ENCODE measurements at places on chromosomes 3 and 15. TPM values are rescaled to one million over a fixed set of nuclear protein-coding genes. Genes with fewer than 3 reads are reported as not detected.
A peak's percentile ranks its signal among the peaks of the same experiment; 100 is the strongest.

DNA sequence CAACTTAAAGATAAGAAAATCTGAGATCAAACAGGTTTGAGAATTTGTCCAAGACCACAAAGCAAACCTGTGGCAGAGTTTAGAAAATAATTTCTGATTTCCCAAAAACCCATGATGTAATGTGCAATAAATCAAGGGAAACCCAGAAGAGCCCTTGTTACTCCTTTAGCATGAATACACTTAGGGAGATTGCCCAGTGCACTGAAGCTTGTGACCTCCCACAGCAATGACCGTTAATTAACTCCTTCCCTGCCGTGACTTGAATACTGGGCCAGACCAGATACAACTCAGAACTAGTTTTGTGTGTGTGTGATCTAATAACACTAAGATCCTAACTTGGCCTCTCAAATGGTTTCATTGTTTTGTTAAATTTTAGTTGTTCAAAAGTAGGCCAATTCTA, 2.5 kb downstream of the PRKAR2A start:
- peaks cover 25% of the 10 kb centered on the region for H3K4me1 ChIP-seq
- DNase-seq = no peak
- H3K27me3 ChIP-seq = no peaks in the 10 kb centered on the region
- H3K36me3 ChIP-seq = no peaks in the 10 kb centered on the region

GRCh38 chr3:67526246-67526645, 128.2 kb downstream of the SUCLG2 start:
- DNase-seq = no peak
- H3K36me3 ChIP-seq = no peaks in the 10 kb centered on the region
- H3K27ac ChIP-seq = no peak overlapping the region
- peaks cover 3% of the 10 kb centered on the region for H3K4me1 ChIP-seq
- H3K27me3 ChIP-seq = no peaks in the 10 kb centered on the region
- no peak overlapping the region for H3K4me3 ChIP-seq

GRCh38 chr3:42300013-42300412, 34.0 kb upstream of the CCK start:
- no peak for DNase-seq
- no peaks in the 10 kb centered on the region for H3K36me3 ChIP-seq
- no peak overlapping the region for H3K4me3 ChIP-seq
- H3K27me3 ChIP-seq = no peaks in the 10 kb centered on the region
- no peak overlapping the region for H3K27ac ChIP-seq
- H3K4me1 ChIP-seq = no peaks in the 10 kb centered on the region

GRCh38 chr3:13963137-13963886, 83.4 kb upstream of the WNT7A start:
- H3K27ac ChIP-seq = no peak overlapping the region
- H3K4me3 ChIP-seq = no peak overlapping the region
- no peaks in the 10 kb centered on the region for H3K4me1 ChIP-seq
- H3K27me3 ChIP-seq = no peaks in the 10 kb centered on the region
- DNase-seq = no peak

DNA sequence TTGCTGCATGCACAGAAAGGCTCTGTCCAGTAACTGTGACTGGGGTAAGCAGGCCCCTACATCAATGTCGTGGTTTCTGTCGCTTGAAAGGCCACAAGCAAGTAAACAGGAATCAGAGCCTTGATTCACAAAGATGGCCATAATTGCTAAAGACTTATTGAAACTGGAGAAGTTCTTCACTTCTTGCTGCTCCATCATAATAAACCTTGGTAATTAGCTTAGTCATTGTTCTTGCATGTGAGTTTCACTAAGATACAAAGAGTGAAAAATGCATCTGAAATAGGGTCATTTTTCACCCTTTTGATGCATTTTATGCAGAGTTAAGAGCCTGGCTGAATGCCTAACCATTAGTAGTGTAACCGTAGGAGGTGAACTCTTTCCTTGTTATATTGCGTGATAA, 3.2 kb downstream of the SEMA6D start:
- H3K27ac ChIP-seq = peak overlapping the region; percentile 81
- H3K27me3 ChIP-seq = peaks cover 19% of the 10 kb centered on the region
- no peaks in the 10 kb centered on the region for H3K4me1 ChIP-seq
- H3K4me3 ChIP-seq = no peak overlapping the region

DNA sequence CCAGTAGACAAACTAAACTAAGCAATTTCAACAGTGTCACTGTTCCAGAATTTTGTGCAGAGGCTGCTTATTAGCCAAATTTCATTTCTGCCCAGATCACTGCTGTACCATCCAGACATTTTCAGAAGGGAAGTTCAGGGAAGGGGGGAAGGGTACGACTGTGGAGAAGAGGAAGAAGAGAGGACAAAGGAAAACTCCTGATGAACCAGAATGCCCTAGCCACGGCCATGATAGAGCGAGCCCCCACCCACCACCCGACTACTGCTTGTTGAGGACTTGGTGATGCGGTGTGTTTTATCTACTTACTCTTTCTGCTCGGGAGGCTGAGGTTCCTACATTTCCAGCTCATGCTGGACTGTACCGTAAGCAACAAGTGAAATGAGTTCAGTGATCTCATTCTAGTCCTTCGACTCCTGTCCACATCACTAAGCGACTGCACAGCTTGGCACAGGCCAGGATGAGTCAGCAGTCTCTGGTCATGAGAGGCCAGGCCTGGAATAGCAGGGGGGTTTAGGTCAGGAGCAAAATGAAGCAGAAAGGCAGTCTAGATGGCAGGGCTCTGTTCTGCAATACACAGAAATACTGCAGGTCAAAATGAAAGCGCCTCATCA, 330.8 kb downstream of the TIGIT start:
- peak; percentile 98 for DNase-seq
- peak overlapping the region; percentile 47 for H3K4me3 ChIP-seq
- no peaks in the 10 kb centered on the region for H3K36me3 ChIP-seq
- H3K27me3 ChIP-seq = no peaks in the 10 kb centered on the region
- peaks cover 68% of the 10 kb centered on the region for H3K4me1 ChIP-seq

DNA sequence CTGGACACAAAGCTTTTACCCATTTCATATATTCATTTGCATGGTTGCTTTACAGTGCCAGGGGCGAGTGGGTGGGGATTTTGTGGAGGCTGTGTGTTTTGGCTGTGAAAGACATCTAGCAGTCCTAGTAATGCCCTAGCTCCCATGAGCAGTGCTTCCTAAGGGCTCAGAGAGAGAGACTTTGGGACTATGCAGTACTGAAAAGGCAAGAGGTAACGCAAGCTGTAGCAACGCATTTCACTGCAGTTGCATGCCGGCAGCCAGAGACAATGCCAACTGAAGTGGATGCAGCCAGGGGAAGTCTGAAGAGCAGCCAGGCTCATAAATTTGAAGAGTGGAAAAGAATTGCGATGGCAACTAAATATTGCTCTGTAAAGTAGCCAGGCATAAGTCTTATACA, 27.4 kb upstream of the ATP10A start:
- peak; percentile 85 for DNase-seq
- H3K36me3 ChIP-seq = no peaks in the 10 kb centered on the region
- H3K4me3 ChIP-seq = no peak overlapping the region

DNA sequence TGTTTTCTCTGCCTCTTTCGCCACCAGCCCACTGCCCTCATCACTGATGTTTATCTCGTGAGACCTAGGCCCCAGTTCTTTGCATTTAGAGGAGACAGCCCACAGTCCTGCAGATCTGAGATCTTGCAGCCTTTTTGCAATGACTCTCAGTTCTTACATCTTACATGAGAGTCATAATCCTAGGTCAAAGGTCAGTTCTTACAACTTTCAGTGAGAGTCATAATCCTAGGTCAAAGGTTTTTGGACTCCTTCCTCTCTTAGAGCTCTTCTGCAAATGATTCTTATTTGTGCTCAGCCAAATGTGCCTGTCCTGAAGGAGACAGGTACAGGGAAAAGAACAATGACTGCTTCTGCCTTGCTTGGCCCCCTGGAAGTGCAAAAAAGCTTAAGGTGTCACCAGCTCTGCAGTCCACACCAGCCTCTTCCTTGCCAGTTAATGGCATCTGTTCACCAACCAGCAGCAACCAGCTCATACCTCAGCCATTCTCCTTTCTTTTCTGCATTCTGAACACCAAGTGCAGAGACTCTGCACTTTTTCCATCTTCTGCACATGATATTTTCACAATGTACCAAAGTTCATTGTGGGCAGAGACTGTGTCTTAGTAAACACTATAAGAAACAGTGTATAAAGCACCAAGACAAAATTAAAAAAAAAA, 67.1 kb downstream of the ABHD5 start:
- H3K27me3 ChIP-seq = no peaks in the 10 kb centered on the region
- H3K4me3 ChIP-seq = no peak overlapping the region
- no peak for DNase-seq
- H3K36me3 ChIP-seq = no peaks in the 10 kb centered on the region
- peaks cover 12% of the 10 kb centered on the region for H3K4me1 ChIP-seq

- H3K4me1 ChIP-seq = no peaks in the 10 kb centered on the region
- H3K27ac ChIP-seq = no peak overlapping the region
- no peak overlapping the region for H3K4me3 ChIP-seq
- DNase-seq = no peak
- H3K27me3 ChIP-seq = no peaks in the 10 kb centered on the region
Observed at GRCh38 chr15:77709135-77709886, 76.6 kb upstream of the LINGO1 start.

- no peaks in the 10 kb centered on the region for H3K27me3 ChIP-seq
- no peaks in the 10 kb centered on the region for H3K36me3 ChIP-seq
- DNase-seq = no peak
- H3K4me3 ChIP-seq = no peak overlapping the region
- H3K4me1 ChIP-seq = no peaks in the 10 kb centered on the region
- H3K27ac ChIP-seq = no peak overlapping the region
Observed at GRCh38 chr15:99917252-99917651, 184.0 kb upstream of the LYSMD4 start.

DNA sequence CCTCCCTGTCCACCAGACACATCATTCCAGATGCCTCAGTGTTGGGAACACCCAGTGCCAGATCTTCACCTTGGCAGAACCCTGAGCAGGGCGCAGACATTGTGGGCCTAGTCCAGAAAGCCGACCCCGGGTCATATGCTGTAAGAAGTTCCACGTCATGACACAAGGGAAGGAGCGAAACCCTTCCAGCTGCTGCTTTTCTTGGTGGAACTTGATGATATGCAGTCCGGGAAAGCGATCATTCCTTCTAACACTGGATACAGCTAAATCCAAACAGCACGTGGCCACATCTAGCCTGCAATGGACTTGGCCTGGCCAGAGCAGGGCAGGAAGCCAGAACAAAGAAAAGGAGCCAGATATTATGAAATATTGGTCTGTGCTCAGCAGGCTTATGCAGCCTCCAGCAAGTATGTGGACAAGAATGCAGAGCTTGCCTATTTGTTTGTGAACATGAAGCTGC, 22.0 kb downstream of the GASK1A start:
- H3K4me3 ChIP-seq = peak overlapping the region; percentile 16
- no peaks in the 10 kb centered on the region for H3K27me3 ChIP-seq
- H3K36me3 ChIP-seq = no peaks in the 10 kb centered on the region
- DNase-seq = peak; percentile 97
- peak overlapping the region; percentile 63 for H3K27ac ChIP-seq

DNA sequence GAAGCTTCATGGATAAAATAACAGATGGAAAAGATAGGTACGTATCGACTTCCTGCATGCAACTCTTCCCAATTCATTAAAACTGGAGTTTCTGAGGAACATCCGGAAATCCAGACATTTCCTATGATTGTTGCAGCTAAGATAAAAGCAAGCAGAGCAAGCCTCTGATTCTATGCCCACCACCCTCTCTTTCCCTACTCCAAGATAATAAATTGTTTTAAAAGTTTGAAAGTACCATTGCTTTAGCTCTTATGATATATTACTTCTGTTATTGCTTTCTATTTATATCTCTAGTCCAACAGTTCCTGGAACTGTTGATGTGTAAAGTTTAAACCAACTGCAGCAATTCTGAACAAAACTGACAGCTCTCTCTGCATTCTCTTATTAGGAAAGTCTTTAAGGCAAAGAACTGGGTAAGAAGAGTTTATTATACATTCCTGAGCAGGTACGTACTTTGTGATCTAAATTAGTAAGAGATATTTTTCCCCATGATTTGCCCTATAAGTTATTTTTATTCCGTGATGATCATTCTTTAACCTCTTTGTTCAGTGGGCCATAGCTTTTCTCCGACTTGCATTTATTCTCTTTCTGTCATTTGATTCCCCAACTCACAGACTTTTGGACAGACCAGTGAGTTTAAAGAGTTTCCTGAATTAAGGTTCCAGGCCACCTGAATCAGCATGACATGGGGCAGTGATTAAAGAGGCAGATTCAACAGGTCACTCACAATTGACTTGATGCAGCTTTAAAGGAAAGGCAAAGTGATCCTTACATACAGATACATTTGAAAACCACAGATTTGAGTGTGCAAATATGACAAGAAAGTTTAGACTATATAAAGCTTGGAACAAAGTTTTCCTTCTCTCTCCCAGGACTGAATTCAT, 94.2 kb upstream of the THRB start:
- H3K4me1 ChIP-seq = no peaks in the 10 kb centered on the region
- no peak for DNase-seq
- no peak overlapping the region for H3K4me3 ChIP-seq
- H3K27me3 ChIP-seq = no peaks in the 10 kb centered on the region

DNA sequence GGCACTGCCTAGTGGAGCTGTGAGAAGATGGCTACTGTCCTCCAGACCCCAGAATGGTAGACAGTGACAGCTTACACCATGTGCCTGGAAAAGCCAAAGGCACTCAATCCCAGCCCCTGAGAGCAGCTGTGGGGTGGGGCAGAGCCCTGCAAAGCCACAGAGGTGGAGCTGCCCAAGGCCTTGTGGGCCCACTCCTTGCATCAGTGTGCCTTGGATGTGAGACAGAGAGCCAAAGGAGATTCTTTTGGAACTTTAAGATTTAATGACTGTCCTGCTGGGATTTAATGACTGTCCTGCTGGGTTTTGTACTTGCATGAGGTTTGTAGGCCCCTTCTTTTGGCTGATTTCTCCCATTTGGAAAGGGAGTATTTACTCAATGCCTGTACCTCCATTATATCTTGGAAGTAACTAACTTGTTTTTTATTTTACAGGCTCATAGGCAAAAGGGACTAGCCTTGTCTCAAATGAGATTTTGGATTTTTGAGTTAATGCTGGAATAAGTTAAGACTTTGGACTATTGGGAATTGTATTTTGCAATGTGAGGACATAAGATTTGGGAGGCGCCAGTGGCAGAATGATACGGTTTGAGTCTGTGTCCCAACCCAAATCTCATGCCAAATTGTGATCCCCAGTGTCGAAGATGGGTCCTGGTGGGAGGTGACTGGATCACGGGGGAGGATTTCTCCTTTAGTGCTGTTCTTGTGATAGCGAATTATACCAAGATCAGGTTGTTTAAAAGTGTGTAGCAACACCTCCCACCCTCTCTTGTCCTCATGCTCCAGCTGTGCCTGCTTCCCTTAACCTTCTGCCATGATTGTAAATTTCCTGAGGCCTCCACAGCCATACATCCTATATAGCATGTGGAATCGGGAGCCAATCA, 80.4 kb downstream of the MYO5A start:
- H3K36me3 ChIP-seq = no peaks in the 10 kb centered on the region
- no peak overlapping the region for H3K27ac ChIP-seq
- H3K4me3 ChIP-seq = no peak overlapping the region
- no peak for DNase-seq
- H3K27me3 ChIP-seq = no peaks in the 10 kb centered on the region

GRCh38 chr3:140067487-140067886, 132.5 kb downstream of the CLSTN2 start:
- H3K36me3 ChIP-seq = no peaks in the 10 kb centered on the region
- no peaks in the 10 kb centered on the region for H3K4me1 ChIP-seq
- no peak overlapping the region for H3K4me3 ChIP-seq
- H3K27me3 ChIP-seq = no peaks in the 10 kb centered on the region

- H3K4me3 ChIP-seq = no peak overlapping the region
- peak; percentile 80 for DNase-seq
- no peaks in the 10 kb centered on the region for H3K27me3 ChIP-seq
Observed at GRCh38 chr3:40827942-40828688, 303.4 kb downstream of the ZNF621 start.

The LRRC34 gene
- total RNA-seq = 1.1 TPM

The SYNPR gene
- 0.36 TPM for total RNA-seq

The DOCK3 gene
- 3.9 TPM for total RNA-seq

The GABRB3 gene
- 2.2 TPM for total RNA-seq

The NANOGP8 gene
- 1.2 TPM for total RNA-seq

The EMC7 gene
- total RNA-seq = 46.0 TPM

The TMEM40 gene
- not detected for total RNA-seq

The BOC gene
- 122 TPM for total RNA-seq

All from sigmoid colon (tissue), 7 donors.